ENCODE measurements at places on chromosomes 3 and 15. TPM values are rescaled to one million over a fixed set of nuclear protein-coding genes. Genes with fewer than 3 reads are reported as not detected.
A peak's percentile ranks its signal among the peaks of the same experiment; 100 is the strongest.

DNA sequence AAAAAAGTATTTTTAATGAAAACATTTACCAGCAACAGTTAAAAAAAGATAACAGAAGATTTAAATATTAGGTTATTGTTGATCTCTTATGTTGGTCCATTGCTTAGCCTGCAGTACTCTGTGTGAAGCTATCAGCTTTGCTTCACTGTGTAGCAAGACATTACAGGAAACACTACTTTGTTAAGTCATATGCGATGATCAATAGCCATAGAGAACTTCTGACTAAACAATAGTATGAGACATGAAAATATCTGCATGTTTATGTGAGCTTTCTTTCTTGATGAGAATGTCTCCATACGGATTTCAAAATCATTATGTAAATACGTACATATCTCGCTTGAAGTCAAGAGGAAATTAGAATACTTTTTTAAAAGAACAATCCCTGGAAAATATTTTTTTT is 27.0 kb upstream of the CAPN3 start:
- H3K4me3 ChIP-seq = no peak overlapping the region
- H3K4me1 ChIP-seq = no peaks in the 10 kb centered on the region
- no peaks in the 10 kb centered on the region for H3K36me3 ChIP-seq
- no peak for DNase-seq

DNA sequence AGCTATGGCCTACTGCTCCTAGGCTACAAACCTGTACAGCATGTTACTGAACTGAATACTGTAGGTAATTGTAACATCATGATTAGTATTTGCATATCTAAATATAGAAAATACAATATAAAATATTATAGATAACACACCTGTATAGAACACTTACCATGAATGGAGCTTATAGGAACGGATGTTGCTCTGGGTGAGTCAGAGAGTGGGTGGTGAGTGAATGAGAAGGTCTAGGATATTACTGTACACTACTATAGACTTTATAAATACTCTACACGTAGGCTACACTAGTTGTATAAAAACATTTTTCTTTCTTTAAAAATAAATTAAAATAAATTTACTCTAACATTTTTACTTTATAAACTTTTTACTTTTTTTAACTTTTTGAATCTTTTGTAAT is 224.0 kb upstream of the CBLB start:
- H3K27me3 ChIP-seq = no peaks in the 10 kb centered on the region
- H3K4me3 ChIP-seq = no peak overlapping the region
- no peaks in the 10 kb centered on the region for H3K36me3 ChIP-seq
- DNase-seq = no peak

- no peak overlapping the region for H3K27ac ChIP-seq
- H3K4me3 ChIP-seq = no peak overlapping the region
- DNase-seq = no peak
- H3K36me3 ChIP-seq = no peaks in the 10 kb centered on the region
- no peaks in the 10 kb centered on the region for H3K27me3 ChIP-seq
Measured at GRCh38 chr3:85781806-85782205, 823.0 kb downstream of the CADM2 start.

GRCh38 chr3:4551794-4552442 is 58.8 kb downstream of the ITPR1 start:
- no peaks in the 10 kb centered on the region for H3K27me3 ChIP-seq
- no peak overlapping the region for H3K4me3 ChIP-seq
- no peaks in the 10 kb centered on the region for H3K36me3 ChIP-seq
- H3K27ac ChIP-seq = no peak overlapping the region
- DNase-seq = no peak

DNA sequence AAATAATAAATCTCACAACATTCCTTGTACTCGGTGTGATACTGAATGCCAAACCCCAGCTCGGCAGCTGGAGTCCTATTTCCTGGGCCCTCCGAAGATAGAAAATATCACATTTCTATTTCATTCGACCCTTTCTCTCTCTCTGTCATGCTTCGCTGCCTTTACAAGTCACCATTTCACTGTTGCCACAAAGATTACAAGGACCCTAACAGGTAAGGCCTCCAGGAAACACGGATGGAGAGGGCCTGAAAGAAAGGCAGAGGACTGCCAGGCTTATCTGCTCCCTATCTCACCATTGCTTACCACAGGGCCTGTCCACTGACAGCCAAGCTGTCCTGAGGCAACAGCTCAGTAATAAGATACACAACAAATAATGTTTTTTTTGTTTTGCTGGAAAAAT is 376.5 kb downstream of the MECOM start:
- H3K4me1 ChIP-seq = peaks cover 8% of the 10 kb centered on the region
- H3K4me3 ChIP-seq = no peak overlapping the region
- no peaks in the 10 kb centered on the region for H3K36me3 ChIP-seq
- DNase-seq = no peak
- H3K27me3 ChIP-seq = no peaks in the 10 kb centered on the region
- H3K27ac ChIP-seq = peak overlapping the region; percentile 38

The EIF2A gene
- 63.2 TPM for total RNA-seq

The TGM4 gene
- not detected for total RNA-seq
